ENCODE measurements at places on chromosomes 11 and 22.

DNA sequence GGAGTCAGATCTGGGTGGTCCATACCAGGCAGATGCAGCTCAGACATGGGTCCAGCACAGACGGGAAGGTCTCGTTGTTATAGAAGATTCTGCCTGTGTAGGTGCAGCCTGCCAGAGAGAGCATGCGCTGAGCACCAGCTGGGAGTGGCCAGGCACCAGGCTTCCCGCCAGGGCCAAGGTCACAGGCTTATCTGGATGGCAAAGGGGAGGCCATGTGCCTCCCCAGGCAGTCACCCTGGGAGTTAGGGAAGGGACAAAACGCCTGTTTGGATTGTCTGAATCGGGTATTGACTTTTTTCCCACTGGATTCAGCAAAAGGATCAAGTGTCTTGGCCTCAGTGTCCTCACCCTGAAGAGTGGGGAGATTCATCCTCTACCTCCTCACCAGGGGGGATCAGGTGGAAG is 26.5 kb downstream of the PGA5 start:
- DNase-seq = no peak

DNA sequence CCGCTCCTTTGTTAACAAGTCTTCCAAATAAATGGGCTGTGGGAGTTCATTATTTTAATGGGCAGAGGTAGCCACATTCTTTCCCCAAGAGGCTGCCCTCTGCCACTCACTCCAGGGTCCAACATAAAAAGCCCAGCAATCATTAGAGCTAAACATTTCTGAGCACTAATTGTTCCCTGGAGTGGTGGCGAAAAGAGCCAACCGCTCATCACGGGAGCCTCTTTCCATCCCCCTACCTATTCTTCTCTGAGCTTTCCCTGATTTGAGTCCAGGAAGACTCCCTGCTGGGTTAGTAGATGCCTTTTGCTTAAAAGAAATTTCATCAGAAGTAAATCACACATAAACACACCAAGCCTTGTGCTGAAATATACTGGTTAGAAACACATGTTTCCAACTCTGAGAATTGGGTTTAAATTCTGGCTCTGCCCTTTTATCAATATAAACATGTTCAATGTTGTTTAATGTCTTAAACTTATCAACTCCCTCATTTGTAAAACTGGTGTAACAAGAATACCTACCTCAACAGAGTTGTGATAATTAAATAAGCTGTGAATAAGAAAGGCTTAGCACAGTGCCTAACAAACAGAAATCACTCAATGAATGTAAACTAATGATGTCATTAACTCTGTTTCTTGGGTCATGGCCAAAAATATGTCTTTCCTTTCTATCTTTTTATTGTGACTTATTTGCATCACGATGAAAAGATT is at the start of gene OR5A2:
Gene OR5A2, minus strand, starts transcription at position 53 of the 707 bp plus-strand sequence. CDS start 3,460 bp downstream, outside the sequence.
- DNase-seq = no peak

GRCh38 chr11:74462009-74462408 is 5.3 kb downstream of the KCNE3 start:
- no peak for DNase-seq

DNA sequence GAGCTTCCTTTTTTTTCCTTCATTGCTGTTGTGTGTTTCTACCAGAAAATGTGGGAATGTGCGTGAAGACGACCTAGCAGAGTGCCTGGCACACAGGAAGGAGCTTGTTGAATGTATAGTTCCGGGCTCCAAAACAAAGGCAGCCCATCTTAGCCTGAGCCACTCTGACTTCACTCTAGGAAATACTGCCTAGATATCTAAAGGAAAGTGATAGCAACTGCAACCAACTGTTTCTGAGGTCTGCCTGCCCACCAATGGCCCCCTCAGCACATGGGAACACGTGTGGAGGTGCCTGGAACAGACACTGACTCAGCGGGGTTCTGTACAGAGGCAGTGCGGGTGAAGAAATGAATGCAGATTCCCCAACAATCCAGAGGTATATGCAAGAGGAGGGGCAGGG is 14.7 kb upstream of the XBP1 start:
- no peak for DNase-seq

DNA sequence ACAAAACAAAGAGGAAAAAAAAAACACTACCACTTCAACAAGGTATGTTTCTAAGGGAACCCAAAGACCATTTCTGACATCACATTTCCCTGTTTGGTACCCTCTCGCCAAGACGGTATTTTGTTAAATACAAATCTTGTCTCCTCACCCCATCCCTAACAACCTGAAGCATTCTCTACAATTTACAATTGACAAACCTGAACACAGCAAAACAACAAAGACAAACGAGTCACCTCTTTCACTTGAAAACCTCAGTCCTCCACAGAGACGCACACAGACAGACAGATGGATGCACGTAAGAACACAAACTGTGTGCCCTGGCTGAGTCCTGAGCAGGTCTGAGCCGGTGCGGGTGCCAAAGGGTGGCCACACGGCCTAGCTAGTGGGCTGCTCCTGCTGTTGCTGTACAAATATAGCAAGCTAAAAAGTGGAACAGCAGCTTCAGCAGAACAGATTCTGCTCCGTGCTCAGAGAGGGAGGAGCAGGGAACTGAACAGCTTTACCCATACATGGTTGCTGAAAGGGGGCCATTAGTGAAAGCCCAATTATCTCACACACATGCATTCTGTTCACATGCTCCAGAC is 28.5 kb downstream of the CELF1 start:
- peak; percentile 66 for DNase-seq
